ENCODE measurements at places on chromosomes 4 and X.

- DNase-seq, result no peak
Observed at GRCh38 chr4:153265306-153266047, 61.2 kb downstream of the TRIM2 start.

DNA sequence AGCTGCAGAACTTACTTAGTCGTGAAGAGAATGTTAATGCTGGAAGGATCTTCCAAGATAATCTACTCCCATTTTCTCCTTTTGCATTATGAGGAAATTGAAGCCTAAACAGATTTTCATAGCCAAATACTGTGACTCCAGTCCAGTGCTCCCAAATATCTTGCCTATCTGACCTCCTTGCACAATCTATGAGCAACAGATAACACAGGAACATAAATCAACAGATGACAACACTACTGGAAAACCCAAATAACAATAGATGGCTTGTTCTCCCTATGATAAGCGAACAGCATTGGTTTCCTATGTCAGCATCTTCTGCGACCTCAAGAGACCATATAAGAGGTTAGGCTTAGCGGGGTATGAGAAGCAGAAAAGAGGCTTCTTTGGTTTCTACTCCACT is 88.0 kb downstream of the CORIN start:
- DNase-seq, result no peak

GRCh38 chrX:117996408-117996807 is 120.2 kb downstream of the KLHL13 start:
- no peak for DNase-seq

DNA sequence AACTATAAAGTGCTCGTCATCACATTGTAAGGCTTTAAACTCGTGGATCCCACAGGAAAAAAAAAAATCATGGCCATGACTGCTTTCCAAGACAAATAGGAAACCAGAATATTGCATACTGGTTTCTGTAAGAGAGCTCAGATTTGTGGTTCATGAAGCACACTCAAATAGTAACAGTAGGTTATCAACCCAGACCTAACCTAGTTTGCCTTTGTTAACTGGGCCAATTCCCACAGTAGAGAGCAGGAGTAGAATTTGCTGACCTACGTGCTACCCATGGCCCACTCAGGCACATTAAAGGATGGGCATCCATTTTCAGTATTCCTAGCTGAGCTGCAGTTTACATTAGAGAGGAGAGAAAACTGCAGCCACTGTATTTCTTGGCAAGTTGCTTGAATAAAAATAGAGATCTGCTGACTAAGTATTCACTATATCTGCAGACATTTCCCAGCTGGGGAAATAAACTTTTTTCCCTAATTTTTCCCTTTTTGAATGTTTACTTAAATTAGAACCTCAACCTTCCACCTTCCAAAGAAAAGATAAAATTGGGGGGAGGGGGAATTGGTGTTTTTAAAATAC is 218.5 kb downstream of the SPANXN3 start:
- no peak for DNase-seq

GRCh38 chr4:101415962-101416361 is 68.6 kb upstream of the PPP3CA start:
- DNase-seq, result no peak

DNA sequence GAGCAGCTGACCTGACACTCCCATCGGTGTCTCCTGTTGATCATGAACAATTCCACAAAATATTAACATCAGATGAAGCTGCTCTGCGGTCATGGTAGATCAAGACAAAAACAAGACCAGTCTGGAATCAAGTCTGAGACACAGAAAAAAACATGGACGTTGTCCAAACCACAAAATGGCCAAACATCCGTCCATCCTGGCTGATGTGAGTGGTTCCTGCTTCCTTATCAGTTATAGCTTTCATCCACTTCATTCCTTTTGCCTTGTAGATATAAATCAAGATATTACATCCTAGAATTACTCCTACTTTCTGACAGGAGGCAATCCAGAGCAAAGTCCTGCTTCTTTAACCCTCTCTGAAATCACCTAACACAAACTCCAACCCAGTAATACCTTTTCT is 28.8 kb upstream of the PCSK1N start:
- DNase-seq, result no peak

DNA sequence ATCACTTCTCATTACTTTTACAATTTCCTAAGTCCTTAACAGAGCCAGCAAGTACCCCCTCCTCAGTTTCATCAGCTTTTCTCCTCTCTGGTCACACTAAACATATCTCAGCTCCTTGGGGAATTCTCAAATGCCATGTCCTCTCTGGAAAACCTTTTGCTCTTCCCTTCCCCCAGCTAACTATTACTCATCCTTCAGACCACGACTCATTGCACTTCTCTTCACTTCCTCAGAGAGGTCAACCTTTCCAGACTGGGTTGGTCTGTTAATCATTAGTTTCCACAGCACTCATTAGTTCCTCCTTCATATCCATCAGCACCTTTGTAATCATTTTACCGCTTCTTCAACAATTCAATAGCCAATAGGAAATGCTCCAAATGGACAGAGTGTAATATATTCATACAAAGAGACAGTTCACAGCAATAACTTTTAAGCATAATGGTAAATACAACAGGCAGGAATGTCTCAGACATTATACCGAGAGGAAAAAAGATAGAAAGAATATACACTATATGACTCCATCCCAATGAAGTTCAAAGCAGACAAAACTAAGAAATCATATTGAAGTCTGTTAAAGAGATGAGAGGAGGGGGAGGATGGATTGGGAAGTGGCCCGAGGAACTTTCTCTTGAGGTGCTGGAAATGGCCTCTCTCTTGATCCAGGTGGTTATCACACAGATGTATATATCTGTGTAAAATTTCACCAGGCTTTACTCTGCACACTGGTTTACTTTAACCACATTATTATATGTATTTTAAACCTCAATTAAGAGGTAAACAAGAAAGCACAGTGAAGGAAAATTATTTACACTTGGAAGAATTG is 39.6 kb downstream of the DDX60L start:
- DNase-seq, result no peak

DNA sequence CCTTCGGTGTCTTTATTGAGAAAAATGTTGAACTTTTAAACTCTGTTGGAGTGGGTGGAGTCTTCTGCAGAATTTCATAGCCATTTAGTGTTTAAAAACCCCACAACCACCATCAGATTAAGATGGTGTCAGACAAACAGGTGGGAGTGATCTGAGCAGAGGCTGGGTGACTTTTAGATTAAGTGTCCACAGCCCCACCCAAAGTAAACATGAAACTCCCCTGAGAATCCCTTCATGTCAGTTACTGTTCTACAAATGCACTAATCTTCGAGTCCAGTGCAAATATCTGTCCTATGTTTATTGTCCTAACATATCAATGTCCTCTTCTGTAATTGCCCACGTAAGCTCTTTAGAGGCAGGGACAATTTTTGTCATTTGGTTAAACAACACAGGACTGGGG is 175.6 kb upstream of the RBPJ start:
- DNase-seq, result no peak

GRCh38 chr4:137529432-137529831 is 2.9 kb downstream of the PCDH18 start:
- DNase-seq, result no peak

GRCh38 chr4:99893839-99894160 is 427 bp downstream of the LAMTOR3 start:
- no peak for DNase-seq

DNA sequence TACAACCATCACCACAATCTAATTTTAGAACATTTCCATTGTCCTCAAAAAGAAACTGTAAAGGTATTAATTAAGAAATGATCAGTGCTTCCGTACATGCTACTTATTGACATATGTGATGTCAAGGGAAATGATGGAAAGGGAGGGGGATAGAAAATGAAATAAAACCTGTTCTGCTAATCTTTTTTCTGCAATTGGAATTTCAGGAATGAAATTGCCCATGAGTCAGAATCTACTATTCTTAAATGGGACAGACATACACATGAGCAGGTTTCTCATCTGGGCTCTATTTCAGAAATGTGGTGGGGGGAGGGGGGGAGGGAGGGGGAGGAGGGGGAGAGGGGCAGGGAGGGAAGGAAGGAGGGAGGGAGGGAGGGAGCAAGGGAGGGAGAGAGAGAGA is 91.0 kb downstream of the SHROOM4 start:
- DNase-seq, result no peak

- no peak for DNase-seq
Observed at GRCh38 chr4:14877246-14878225, 124.7 kb upstream of the CPEB2 start.

- DNase-seq, result no peak
Observed at GRCh38 chrX:11445540-11445939, 152.3 kb downstream of the AMELX start.

GRCh38 chr4:154014407-154015321 is 225.8 kb upstream of the SFRP2 start:
- DNase-seq, result no peak

- DNase-seq, result no peak
Observed at GRCh38 chr4:99679204-99679603, 21.6 kb upstream of the C4orf54 start.

GRCh38 chr4:181478656-181479055 is 764.5 kb upstream of the TENM3 start:
- no peak for DNase-seq

GRCh38 chrX:24341795-24342194 is 18.6 kb upstream of the SUPT20HL1 start:
- DNase-seq, result no peak
